MCF 10A (cell line): ENCODE measurements at places on chromosomes 3 and 15. TPM values are rescaled to one million over a fixed set of nuclear protein-coding genes. Genes with fewer than 3 reads are reported as not detected.

Gene CCDC50
- 100 and 115 TPM in 2 replicates for total RNA-seq

- DNase-seq, result no peak
- H3K36me3 ChIP-seq, result no peaks in the 10 kb centered on the region
- no peaks in the 10 kb centered on the region for H3K27me3 ChIP-seq
- no peak overlapping the region for H3K4me3 ChIP-seq
Observed at GRCh38 chr3:58898513-58898912, 151.3 kb downstream of the CFAP20DC start.

Gene FANCD2OS
- not detected in 2 replicates for total RNA-seq

Gene CAMK2N2
- total RNA-seq, result 6.1 TPM in 2 replicates
